SJCRH30 (cell line): ENCODE measurements at places on chromosomes 1 and 21. TPM values are rescaled to one million over a fixed set of nuclear protein-coding genes. Genes with fewer than 3 reads are reported as not detected.

DNA sequence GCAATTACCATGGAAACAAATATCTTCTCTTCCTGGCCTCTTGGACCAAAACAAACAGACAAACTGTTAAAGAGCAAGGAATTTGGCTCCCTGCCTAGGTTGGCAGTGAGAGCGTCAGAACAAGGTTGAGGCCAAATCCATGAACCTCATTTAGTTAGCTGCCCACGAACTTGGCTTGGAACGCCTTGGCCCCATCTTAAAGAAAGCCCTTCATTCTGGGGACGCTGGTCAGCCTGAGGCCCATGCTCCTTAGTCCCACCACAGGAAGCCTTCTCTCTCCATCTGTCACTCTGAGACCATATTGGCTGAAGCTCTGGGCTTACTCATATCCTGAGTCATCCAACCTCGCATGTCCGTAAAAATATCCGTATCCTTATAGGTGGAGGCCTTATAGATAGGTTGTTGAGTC is 62.4 kb upstream of the DIRAS3 start:
- no peaks in the 10 kb centered on the region for H3K27me3 ChIP-seq
- H3K4me1 ChIP-seq = peaks cover 8% of the 10 kb centered on the region
- no peak overlapping the region for H3K27ac ChIP-seq
- no peak for DNase-seq

GRCh38 chr1:81689531-81689941 is 111.2 kb upstream of the ADGRL2 start:
- no peaks in the 10 kb centered on the region for H3K27me3 ChIP-seq
- H3K27ac ChIP-seq = no peak overlapping the region
- H3K4me1 ChIP-seq = peaks cover 3% of the 10 kb centered on the region; the same call in 1 of the 2 replicates
- H3K36me3 ChIP-seq = no peaks in the 10 kb centered on the region
- H3K4me3 ChIP-seq = no peak overlapping the region
- no peak for DNase-seq

Gene RPTN
- total RNA-seq = not detected in 2 replicates

DNA sequence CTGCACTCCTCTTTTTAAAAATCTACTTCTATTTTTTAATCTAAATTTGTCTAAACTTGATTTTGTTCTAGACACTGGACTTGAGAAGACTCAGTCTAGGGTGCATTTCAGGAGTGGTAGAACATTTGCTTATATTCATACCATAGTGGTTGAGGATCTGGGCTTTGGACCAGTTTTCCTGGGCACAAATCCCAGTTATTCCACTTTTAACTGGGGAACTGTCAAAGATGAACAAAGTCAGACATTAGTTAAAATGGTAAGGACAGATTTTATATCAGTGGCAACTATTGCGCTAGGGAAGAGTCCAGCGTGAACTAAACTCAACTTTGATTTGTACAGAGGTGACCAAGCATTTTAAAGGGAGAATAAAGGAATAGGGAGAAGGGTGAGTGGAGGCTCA is 102.4 kb downstream of the FMN2 start:
- no peak overlapping the region for H3K27ac ChIP-seq
- no peak overlapping the region for H3K4me3 ChIP-seq
- H3K36me3 ChIP-seq = no peaks in the 10 kb centered on the region
- DNase-seq = no peak
- H3K4me1 ChIP-seq = peaks cover 3% of the 10 kb centered on the region; the same call in 1 of the 2 replicates
- no peaks in the 10 kb centered on the region for H3K27me3 ChIP-seq

DNA sequence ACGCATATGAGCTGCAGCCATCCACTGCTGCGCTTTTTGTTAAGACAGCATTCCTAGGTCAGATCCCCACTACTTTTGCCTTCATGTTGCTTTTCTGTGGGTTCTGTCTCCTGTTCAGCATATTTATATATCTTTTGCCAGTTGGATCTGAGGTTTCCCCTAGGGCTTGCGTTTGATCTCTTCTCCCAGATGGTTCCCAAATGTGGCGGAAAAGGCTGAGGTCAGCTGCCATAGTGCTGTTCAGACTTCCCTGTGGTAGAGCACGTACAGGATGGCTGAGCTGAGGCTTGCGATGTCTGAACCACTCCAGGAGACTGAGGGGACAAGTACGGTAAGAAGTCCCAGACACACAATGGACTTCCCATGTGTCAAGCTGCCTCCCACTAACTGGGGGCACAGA is 39.8 kb downstream of the COL6A1 start:
- H3K27ac ChIP-seq = no peak overlapping the region
- no peak overlapping the region for H3K4me3 ChIP-seq
- no peak for DNase-seq

Gene E2F2
- 33.5 and 43.2 TPM in 2 replicates for total RNA-seq

GRCh38 chr21:41164981-41165655 is 2.8 kb upstream of the BACE2 start:
- no peak for DNase-seq
- no peaks in the 10 kb centered on the region for H3K36me3 ChIP-seq
- no peaks in the 10 kb centered on the region; the same call in 1 of the 2 replicates for H3K27me3 ChIP-seq
- no peak overlapping the region for H3K27ac ChIP-seq
- H3K4me1 ChIP-seq = no peaks in the 10 kb centered on the region

Gene KCNE2
- total RNA-seq = 0.12 TPM in 1 of 2 replicates, not detected in the other

DNA sequence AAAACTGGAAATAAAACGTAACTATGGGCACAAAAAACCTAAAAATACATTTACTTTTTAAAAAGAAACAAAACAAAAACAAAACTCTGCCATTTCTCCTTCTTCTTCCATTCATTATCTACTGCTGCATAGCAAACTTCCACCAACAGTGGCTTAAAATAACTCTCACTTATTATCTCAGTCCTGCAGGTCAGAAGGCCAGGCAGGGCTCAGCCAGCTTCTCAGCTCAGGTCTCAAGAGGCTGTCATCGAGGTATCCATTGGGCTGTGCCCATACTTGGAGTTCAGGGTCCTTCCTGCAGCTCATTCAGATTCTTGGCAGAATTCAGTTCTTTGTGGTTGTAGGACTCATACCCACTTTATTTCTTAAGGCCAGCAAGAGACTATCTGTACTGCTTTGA is 352.7 kb upstream of the PLD5 start:
- H3K4me3 ChIP-seq = no peak overlapping the region
- DNase-seq = no peak
- no peaks in the 10 kb centered on the region for H3K27me3 ChIP-seq
- no peaks in the 10 kb centered on the region for H3K36me3 ChIP-seq
- no peak overlapping the region for H3K27ac ChIP-seq

DNA sequence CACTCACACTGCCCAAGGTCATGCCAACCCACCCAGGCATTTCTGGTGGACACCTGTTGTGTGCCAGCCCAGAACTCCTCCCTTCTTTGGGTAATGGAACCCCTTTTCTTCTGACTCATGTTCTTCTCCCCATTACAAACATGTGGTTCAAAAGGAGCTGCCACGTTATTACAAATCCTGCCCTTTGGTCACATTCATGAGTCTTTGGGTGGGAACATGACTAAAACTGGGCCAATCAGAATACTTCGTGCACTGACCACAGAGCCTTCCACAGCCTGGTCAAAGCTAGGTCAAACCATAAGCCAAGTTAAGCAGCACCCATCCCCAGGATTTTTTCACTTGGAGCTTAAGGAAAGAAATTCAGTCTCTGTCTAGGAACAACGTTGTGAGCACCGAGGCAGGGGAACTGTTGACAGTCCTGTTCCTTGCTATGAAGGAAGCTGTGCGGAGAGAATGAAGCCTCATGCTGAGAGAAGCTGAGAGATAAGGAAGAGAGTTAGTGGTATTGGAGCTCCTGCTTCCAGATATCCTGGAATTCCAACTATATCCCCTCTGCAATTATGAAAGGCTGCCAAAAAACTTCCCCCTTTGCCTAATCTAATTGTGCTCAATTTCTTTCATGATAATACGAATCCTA is 46.8 kb upstream of the DIPK1A start:
- H3K36me3 ChIP-seq = no peaks in the 10 kb centered on the region
- H3K4me1 ChIP-seq = 0 out of 2 replicates have a peak, but pooled peaks cover 8% of the 10 kb centered on the region
- no peak for DNase-seq
- no peak overlapping the region for H3K4me3 ChIP-seq
- no peaks in the 10 kb centered on the region for H3K27me3 ChIP-seq
- H3K27ac ChIP-seq = no peak overlapping the region

DNA sequence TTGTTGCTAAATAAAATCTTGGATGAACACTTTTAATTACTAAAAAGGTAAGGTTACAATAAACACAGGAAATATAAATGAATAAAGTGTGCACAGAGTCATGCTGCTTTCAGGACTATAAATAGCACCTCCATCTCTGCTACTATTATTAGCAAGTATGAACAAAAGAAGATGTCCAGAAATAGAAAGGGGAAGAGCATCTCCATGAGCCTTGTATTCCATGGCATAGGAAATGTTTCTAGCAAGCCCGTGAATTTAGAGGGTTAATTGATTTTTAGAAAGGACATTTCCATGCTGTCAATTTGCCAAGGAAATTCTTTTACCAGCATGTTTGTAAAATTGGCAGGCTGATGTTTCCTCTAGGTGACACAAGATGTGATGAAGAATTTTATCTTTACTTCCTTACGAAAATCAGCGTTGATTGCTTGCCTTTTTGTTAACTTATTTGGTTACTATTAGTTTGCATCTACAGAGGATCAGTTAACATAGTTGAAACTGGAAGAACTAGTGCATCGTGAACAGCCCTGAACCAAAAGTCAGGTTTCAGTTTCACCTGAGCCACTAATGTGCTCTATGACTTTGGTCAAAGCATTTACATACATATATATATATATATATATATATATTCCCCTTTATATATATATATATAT is 45.3 kb downstream of the NR5A2 start:
- DNase-seq = no peak
- no peak overlapping the region for H3K4me3 ChIP-seq
- H3K27ac ChIP-seq = no peak overlapping the region
- H3K36me3 ChIP-seq = no peaks in the 10 kb centered on the region

DNA sequence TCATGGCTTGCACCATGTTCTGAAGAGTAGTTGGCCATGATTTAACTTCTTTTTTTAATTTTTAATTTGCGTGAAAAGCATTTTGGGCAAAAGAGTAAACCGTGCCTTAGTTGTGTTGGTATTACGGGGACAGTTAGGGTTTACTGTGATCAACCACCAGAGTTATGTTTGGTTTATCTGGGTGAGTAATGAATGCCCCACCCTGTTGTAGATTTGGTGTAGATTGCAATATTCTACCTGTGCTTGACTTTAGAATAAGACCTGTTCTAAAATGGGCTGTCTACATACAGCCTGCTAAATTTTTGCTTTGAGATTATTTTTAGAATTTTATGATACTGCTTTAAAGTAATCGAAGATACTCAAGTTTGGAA is 1.4 kb downstream of the USP25 start:
- H3K36me3 ChIP-seq = no peaks in the 10 kb centered on the region
- no peak for DNase-seq
- H3K27me3 ChIP-seq = no peaks in the 10 kb centered on the region
- H3K4me3 ChIP-seq = peak overlapping the region; percentile 97
- H3K4me1 ChIP-seq = peaks cover 9% of the 10 kb centered on the region
